ENCODE measurements at places on chromosomes 12 and 14.

- DNase-seq = no peak
Measured at GRCh38 chr12:94032368-94032767, 116.0 kb upstream of the PLXNC1 start.

DNA sequence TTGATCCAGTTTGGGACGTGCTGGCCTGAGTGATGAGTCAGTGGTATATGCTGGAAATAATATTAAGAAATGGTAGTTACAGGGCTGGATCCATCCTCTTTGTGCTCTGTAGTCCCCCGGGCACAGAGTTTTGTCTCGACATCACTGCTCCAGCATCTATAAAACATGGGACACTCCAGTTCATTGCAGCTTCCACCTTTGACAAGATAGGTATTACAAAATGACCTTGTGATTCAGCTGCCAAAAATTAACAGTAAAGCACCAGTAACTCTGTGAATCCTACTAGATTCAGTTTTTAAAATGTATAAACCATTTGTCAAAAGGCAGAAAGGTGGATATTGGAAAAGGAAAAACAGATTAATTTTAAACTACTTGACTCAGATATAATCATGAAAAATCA, 14.6 kb upstream of the GNG2 start:
- DNase-seq = no peak

DNA sequence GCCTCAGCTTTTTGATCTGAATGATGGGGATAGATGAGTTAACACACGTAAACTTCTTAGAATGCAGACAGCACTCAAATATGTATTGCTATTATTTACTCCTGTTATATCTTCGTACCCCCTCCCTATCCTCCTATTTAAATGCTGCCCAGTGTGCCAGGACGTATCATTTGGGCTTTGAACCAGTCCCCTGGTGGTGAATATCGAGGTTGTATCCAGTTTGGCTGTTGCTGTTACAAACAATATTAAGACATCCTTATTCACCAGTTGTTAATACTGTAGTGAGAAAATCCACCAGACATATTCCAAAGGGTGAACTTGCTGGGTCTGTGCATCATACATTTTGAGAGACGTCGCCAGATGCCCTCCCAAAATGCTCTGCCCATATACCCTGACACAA, 51.5 kb upstream of the FOXN3 start:
- no peak for DNase-seq

- DNase-seq = no peak
Measured at GRCh38 chr14:99564256-99564925, 39.6 kb downstream of the CCDC85C start.

GRCh38 chr12:27653661-27654060, 42.6 kb upstream of the REP15 start:
- DNase-seq = no peak

DNA sequence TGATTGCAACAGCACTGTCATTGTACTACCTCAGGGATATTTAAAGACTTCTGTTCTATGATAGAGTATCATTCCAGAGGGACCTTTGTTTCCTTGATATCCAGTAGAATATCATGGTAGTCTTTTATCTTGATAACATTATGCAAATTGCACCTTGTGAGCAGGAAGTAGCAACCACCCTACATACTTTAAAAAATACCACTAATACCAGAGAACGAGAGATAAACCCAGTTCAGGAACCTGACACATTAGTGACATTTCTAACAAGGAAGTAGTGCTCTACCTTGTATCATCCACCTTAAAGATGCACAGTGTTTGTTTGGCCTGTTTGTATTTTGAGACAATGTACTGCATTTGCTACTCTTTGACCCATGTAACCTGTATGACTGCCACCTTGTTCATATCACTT, 8.8 kb upstream of the MAP4K5 start:
- no peak for DNase-seq

- no peak for DNase-seq
Measured at GRCh38 chr12:52341066-52341580, 19.9 kb upstream of the KRT83 start.

DNA sequence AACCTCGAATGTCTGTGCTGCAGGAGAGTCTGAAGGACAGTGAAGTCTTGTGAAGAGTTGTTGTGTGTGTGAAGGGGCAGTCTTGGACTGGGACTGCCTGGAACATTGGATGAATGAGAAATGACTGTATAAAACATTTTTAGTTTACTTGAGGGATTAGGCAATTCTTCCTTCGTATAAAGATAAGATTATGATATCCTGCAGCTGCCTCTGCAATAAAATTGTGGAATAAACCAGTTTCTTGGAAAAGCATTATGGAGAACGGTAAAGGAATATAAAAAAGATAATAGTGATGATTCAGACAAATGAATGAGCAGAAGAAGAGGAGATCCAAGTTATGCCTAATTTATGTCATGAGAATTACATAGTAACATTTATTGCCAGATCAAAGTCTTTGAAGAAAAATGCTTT, 30.9 kb upstream of the LUM start:
- DNase-seq = no peak

GRCh38 chr12:89977405-89978085, 268.9 kb upstream of the ATP2B1 start:
- no peak for DNase-seq

DNA sequence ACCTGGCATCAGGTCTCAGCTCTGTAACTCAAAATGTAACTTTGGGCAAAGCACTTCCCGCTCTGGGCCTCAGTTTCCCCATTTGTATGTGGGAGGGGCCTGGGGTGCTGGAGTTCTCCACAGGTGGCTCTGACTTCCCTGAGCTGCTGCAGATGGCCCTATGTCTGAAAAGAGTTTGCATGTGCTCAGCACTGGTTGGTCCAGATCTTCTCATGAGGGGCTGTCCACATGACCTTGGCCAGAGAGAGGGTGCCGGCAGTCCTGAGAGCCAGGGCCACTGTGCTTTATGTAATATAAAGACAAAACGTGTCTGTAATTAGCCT, 7.2 kb upstream of the CACNA2D4 start:
- no peak for DNase-seq

DNA sequence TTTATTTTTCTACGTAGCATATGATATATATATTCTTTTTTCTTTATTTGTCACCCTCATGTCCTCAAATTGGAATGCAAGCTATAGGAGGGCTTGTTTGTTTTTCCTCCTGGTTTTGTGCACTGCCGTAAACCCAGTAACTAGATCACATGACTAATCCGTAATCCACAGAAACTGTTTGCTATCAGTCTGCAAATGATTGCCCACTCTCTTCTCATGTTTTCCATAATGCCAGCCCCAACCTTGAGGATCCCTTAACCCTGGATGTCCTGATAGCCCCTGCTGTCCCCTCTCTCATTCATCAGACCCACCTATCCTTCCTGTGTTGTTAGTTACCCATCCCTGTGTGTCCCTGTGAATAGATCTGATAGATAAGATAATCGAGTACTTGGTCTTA, 94.0 kb downstream of the TSPAN9 start:
- no peak for DNase-seq

GRCh38 chr12:117447665-117448366, 86.4 kb upstream of the NOS1 start:
- DNase-seq = no peak

- no peak for DNase-seq
Measured at GRCh38 chr12:52216100-52216499, 16.9 kb upstream of the KRT7 start.

GRCh38 chr12:6701078-6701768, 608 bp upstream of the PIANP start:
- no peak for DNase-seq

GRCh38 chr12:6533923-6534694, at the start of gene GAPDH:
Gene GAPDH (plus strand): TSS chr12:6534517. CDS start chr12:6534833, 316 bp downstream.
- DNase-seq = peak; percentile 78

DNA sequence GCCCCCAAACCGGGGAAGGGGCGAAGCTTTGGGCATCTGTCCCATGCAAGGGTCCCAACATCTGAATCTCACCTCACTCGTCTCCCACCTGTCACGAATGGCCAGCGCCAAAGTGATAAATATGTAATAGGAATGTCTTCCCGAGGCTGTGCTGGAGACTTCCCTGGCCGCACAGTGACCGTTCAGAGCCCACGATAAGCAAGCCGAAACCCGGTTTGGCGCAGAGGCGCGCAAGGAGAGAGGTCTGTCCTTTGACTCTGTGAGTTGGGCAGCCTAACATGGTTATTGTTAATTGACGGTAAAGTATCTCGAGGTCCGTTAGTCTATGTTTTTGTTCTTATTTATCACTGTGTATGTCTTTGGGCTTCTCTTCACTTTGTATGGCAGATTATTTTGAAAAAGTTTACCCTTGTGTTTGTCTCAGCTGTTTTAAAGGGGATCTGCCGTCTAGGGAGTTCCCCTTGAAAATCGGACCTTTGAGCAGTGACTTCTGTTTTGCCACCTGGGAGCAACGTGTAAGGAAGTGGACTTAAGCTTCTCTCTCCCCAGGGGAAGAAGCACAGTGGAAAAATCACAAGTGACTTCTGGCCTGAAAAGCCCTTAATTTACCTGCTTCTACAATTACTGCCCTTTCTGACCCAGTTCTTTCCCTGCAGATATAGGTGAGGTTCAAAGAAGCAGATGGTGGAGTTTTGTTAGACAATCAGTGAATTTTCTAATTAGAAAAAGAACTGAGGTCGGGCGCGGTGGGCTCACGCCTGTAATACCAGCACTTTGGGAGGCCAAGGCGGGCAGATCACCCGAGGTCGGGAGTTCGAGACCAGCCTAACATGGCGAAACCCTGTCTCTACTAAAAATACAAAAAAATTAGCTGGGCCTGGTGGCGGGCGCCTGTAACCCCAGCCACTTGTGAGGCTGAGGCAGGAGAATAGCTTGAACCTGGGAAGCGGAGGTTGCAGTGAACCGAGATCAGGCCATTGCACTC, 1.1 kb upstream of the TM9SF1 start:
- DNase-seq = no peak

DNA sequence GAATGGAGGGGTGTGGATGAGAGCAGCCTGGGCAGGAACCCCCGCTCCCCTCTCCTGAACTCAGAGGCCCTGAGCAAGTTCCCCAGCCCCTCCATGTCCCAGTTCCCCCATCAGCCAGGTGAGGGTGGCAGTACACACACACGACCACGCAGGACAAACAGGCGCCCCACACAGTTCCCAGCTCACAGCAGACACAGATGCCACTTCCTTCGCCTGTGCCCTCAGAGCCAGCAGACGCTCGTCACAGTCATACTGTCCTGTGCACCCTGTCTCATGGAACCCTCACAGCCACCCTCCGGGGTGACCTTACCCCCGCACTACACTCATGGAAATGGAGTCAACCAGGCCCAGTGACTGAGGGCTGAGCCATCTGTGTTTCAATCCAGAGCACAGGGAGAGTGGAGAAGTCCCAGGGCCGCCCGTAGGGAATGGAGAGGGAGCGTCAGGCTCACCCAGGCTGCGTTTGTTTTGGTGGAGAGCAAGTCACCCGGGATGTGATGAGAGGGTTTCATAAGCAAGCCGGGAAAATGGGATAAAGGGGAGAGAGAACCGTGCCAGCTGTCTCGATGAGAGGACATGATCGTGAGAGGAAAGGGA, 47.5 kb upstream of the DYNC1H1 start:
- DNase-seq = no peak

DNA sequence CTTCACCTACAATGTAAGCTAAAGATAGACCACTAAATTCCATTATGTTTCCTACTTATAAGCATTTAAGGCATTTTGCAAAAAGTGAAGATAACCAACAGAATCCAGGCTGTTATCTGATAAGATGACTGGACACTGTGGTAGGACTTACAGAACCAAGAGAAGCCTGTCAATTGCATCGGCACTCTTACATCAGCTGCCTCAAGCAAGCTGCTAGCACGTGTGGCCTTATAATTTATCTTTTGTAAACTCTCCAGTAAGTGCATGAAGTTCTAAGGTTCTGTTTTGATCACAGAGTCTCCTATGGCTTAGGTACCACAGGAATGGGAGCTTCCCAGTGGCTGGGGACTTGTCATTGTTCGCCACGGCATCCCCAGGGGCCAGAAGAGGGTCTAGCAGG, 88.7 kb downstream of the TRAFD1 start:
- no peak for DNase-seq

DNA sequence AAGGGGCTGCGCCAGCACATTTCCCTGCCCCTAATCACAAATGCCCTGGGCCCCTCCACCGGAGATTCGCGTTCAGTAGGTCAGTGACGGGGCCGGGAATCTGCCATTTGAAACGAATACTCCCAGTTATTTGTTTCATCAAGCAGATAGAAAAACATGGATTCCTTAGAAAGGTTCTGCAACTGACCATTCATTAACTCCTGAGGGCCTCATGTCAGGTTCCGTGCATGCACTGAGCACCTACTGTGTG, 25.6 kb upstream of the UBC start:
- no peak for DNase-seq

DNA sequence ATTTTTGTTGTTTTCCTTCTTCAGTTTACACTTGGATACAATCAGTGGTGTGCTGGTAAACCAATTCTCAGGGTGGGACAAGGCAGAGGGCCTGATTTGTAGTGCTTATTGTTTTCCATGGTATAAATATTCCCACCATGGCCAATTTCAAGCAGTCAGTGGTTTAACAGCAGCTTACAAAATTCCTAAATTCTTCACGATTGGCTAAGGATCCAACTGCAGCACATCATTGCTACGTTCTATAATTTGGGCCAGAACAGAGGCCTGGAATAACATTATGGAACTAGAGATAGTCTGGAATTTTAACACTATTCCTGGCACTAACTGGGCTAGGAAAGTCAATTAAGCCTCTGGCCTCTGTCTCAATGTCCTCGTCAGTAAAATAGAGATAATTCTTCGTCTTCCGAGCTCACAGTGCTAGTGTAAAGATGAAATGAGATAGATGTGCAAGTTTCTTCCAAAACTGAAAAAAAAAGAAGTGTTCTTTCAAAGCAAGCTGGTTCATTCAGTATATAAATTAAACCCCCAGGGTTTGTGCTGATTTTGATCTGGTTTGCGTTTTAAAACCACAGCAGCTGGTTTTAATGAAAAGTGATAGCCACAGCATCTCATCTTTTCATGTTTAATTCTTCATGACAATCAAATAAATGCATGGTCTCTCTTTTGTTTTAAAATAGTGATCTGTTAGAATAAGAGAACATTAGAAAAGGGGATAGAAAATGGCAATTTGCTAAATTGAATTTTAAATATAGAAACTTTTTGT, 104.1 kb downstream of the EPS8 start:
- no peak for DNase-seq

GRCh38 chr14:29352706-29353080, 575.0 kb downstream of the PRKD1 start:
- DNase-seq = no peak

- DNase-seq = no peak
Measured at GRCh38 chr12:108043286-108043685, 85.8 kb upstream of the WSCD2 start.

DNA sequence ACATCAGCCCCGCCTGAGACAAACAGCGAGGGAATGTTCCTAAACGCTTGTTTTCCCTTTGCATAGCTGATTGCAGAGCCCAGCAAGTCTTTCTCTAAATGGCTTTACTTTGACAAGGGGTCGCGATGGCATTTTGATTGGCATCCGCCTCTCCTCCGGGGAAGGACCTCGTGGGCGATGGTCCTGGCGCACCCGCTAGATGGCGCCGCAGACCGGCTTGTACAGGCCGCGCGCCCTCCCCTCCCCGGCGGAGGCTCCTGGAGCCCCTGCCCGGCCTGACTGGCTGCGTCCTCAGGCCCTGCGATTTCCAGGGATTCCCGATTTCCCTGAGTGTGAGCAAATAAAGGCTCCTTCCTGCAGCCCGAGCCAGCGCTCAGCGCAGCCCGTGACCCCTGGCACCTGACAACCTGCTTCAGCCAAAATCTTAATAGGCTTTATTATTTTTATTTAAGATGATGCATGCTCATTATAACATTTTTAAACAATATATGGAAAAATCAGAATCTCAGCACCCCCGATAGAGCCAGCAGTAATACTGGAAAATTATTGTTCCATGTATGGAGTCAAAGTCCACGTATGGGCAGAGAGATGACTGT, 468.3 kb downstream of the AACS start:
- no peak for DNase-seq

Measured in activated T-helper 1 cell treated with Interleukin-2 at 50 U/mL for 16 hours (primary cell).